ENCODE measurements at places on chromosomes 16 and 17. TPM values are rescaled to one million over a fixed set of nuclear protein-coding genes. Genes with fewer than 3 reads are reported as not detected.

GRCh38 chr17:37714897-37715296 is 30.0 kb downstream of the HNF1B start:
- H3K27ac ChIP-seq = no peak overlapping the region
- H3K4me3 ChIP-seq = no peak overlapping the region
- H3K27me3 ChIP-seq = no peaks in the 10 kb centered on the region
- DNase-seq = no peak

The KAT2A gene
- 53.3 TPM for total RNA-seq

DNA sequence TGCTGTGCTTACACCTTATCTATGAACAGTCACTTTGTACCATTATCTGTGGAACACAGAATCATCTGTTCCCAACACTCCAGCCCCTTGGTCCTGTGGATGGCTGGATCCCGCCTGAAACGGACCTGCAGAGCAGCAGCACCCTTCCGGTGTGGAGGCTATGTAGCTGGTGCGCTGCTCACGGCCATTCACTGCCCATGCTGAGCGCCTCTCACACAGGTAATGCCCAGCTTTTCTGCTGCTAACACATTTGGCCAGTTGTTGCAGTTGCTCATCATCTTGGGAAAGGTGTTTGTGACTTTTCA is 11.4 kb upstream of the PLK1 start:
- H3K36me3 ChIP-seq = peaks cover 66% of the 10 kb centered on the region
- no peak for DNase-seq
- H3K27ac ChIP-seq = no peak overlapping the region
- no peak overlapping the region for H3K4me3 ChIP-seq

DNA sequence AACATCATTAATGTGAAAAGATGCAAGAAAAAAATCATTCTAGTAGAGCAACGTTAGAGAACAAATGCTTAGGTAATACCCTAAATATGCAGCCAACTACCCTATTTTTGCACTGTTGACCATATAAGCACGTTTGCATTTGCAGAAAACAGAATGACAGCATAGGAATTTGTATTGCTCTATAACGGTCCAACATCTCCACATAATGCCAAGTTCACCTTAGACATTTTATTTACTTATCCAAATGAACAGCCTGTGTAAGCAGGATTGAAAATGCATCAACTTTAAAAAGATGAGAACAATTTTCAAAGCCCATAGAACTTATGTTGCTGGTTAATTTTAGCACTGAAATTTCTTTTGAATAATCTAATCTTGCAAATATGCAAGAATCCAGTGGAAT is 19.1 kb upstream of the RSL1D1 start:
- no peak overlapping the region for H3K27ac ChIP-seq
- H3K27me3 ChIP-seq = no peaks in the 10 kb centered on the region
- no peak for DNase-seq
- H3K4me3 ChIP-seq = no peak overlapping the region
- H3K36me3 ChIP-seq = peaks cover 10% of the 10 kb centered on the region

DNA sequence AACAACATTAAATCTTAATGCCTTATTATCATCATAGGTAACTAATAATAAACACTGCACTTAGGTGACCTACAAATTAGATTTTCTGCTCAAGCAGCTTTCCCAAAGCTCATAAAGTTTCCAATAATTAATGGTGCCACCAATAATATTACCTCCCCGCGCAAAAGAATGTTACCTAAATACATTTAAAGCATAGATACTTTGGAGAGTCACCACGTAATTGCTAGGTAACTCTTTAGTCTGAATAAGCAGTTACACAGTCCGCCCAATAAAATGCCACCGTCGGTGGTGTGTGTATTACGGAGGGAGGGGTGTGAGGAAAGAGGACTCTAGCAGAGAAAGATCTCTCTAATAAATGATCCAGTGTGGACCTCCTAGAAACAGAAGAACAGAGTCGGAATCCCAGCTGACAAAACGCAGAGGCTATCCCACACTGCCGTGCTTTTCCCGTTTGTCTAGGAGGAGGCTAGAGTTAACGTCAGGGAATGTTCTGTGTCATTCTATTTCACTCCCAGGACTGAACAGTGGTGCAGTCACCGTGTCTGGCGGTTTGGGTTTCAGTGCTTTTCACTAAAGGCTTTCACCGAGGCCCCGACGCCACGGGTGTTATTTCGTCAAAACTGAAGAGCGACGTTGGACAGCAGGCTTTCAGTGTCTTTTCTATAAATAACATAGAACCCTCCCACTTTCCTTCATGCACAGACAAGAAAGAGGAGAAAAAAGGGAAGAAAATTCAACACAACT is 630 bp downstream of the RNFT1 start:
- peaks cover 4% of the 10 kb centered on the region for H3K36me3 ChIP-seq
- peaks cover 21% of the 10 kb centered on the region for H3K4me1 ChIP-seq
- H3K27me3 ChIP-seq = no peaks in the 10 kb centered on the region
- peak overlapping the region; percentile 60 for H3K4me3 ChIP-seq

GRCh38 chr16:86038926-86039310 is 140.0 kb downstream of the IRF8 start:
- no peak overlapping the region for H3K27ac ChIP-seq
- H3K4me1 ChIP-seq = no peaks in the 10 kb centered on the region
- no peaks in the 10 kb centered on the region for H3K27me3 ChIP-seq
- no peaks in the 10 kb centered on the region for H3K36me3 ChIP-seq

The HS3ST2 gene
- not detected for total RNA-seq

DNA sequence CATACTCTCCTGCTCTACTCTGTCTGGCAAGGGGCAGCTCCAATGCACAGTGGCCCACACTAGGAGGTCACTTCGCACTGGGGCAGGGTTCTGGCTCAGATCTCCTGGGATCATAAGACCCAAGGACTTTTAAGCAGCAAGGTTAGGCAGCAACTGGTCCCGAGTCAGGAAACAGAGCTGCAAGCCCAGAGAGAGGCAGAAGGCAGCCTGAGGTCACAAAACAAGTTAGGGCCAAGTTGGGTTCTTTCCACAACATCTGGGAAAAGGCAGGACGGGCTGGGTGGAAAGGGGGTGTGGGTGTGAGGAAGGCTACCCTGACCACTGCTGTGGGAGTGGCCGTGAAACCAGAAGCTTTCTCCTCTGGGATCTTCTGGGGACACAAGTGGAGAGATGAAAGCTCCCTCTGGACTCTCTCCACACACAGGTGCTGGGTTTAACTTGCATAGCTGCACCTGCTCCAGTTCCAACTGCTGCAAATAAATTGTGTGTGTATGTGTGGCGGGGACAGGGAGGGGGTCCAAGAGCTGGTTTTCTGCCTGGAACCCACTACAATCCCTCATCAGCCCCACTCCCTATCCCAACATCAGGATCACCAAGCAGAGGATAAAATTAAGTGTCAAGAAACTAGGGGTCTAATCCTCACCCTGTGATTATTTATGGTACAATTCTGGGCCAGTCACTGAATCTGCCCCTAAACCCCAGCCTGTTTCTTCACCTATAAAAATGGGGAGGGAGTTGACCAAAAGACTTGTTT is 8.0 kb upstream of the TSPOAP1 start:
- peaks cover 74% of the 10 kb centered on the region for H3K4me1 ChIP-seq
- peak overlapping the region; percentile 98 for H3K4me3 ChIP-seq
- peak; percentile 49 for DNase-seq
- no peaks in the 10 kb centered on the region for H3K27me3 ChIP-seq
- peaks cover 6% of the 10 kb centered on the region for H3K36me3 ChIP-seq

The PIP4K2B gene
- 43.4 TPM for total RNA-seq

- H3K4me1 ChIP-seq = no peaks in the 10 kb centered on the region
- no peak overlapping the region for H3K4me3 ChIP-seq
- H3K27me3 ChIP-seq = no peaks in the 10 kb centered on the region
Measured at GRCh38 chr16:54140057-54140787, 146.4 kb downstream of the IRX3 start.

The NOXO1 gene
- 0.48 TPM for total RNA-seq

- H3K27ac ChIP-seq = no peak overlapping the region
- peak; percentile 5 for DNase-seq
- no peaks in the 10 kb centered on the region for H3K36me3 ChIP-seq
- no peak overlapping the region for H3K4me3 ChIP-seq
- H3K27me3 ChIP-seq = peaks cover 18% of the 10 kb centered on the region
Measured at GRCh38 chr17:55266051-55266957, 1.5 kb downstream of the HLF start.

- H3K4me3 ChIP-seq = no peak overlapping the region
- no peaks in the 10 kb centered on the region for H3K36me3 ChIP-seq
- no peaks in the 10 kb centered on the region for H3K27me3 ChIP-seq
- no peak overlapping the region for H3K27ac ChIP-seq
- H3K4me1 ChIP-seq = peaks cover 16% of the 10 kb centered on the region
- no peak for DNase-seq
Measured at GRCh38 chr17:17727111-17727659, 45.9 kb downstream of the RAI1 start.

DNA sequence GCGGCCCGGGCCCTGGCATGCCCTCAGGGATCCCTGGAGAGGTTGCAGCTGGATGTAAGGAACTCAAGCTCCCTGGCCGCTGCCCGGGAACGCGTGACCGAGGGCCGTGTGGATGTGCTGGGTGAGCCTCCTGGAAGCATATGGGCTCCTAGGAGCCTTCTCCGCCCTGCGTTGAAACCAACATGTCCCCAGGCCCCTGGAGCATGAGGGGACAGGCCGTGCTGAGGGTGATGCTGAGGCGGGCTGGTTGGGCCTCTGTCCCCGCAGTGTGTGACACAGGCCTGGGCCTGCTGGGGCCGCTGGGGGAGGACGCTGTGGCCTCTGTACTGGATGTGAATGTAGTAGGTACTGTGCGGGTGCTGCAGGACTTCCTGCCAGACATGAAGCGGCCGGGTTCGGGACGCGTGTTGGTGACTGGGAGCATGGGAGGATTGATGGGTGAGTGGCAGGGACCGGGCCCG is 5.7 kb upstream of the HSD17B1 start:
- H3K27me3 ChIP-seq = no peaks in the 10 kb centered on the region
- H3K36me3 ChIP-seq = no peaks in the 10 kb centered on the region
- H3K4me1 ChIP-seq = peaks cover 5% of the 10 kb centered on the region

DNA sequence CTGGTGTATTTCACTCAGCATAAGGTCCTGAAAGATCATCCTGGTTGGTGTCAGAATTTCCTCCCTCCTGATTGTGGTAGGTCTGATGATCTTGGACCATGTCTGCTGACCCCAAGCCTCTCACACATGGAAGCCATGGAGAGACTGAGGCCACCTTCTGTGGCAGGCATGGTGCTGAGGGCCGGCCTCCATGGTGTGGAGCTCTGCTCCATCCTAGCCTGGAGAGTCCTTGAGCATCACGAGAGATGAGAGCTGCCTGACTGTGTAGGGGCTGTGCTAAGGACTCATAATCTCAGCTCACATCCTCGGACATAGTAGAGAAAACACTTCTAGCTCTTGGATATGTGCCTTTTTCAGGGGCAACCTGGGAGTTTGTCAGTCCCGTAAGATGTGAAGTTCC is 40.6 kb downstream of the MPRIP start:
- peaks cover 6% of the 10 kb centered on the region for H3K4me1 ChIP-seq
- H3K27me3 ChIP-seq = no peaks in the 10 kb centered on the region
- H3K27ac ChIP-seq = no peak overlapping the region
- peaks cover 4% of the 10 kb centered on the region for H3K36me3 ChIP-seq
- no peak overlapping the region for H3K4me3 ChIP-seq

GRCh38 chr17:81440511-81441244 is 45.4 kb downstream of the BAHCC1 start:
- H3K27me3 ChIP-seq = no peaks in the 10 kb centered on the region
- H3K4me1 ChIP-seq = no peaks in the 10 kb centered on the region
- no peak overlapping the region for H3K4me3 ChIP-seq
- DNase-seq = no peak
- H3K27ac ChIP-seq = no peak overlapping the region

GRCh38 chr16:85573696-85574641 is 39.2 kb upstream of the GSE1 start:
- peaks cover 5% of the 10 kb centered on the region for H3K36me3 ChIP-seq
- H3K4me3 ChIP-seq = no peak overlapping the region
- no peaks in the 10 kb centered on the region for H3K27me3 ChIP-seq
- H3K27ac ChIP-seq = peak overlapping the region; percentile 49
- peaks cover 50% of the 10 kb centered on the region for H3K4me1 ChIP-seq

DNA sequence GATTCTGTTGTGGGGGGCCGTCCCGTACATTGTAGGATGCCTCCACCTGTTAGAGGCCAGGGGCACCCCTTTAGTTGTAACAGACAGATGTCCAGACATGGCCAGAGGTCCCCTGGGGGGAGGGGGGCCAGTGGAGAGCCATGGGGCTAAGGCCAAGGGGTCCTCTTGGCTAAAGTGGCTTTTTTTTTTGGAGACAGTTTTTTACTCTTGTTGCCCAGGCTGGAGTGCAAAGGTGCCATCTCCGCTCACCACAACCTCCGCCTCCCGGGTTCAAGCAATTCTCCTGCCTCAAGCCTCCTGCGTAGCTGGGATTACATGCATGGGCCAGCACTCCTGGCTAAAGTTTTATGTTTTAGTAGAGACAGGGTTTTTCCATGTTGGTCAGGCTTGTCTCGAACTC is 229.0 kb downstream of the CPPED1 start:
- H3K4me3 ChIP-seq = no peak overlapping the region
- DNase-seq = no peak
- no peaks in the 10 kb centered on the region for H3K4me1 ChIP-seq
- H3K27ac ChIP-seq = no peak overlapping the region
- no peaks in the 10 kb centered on the region for H3K36me3 ChIP-seq

The KCNAB3 gene
- total RNA-seq = 5.6 TPM

DNA sequence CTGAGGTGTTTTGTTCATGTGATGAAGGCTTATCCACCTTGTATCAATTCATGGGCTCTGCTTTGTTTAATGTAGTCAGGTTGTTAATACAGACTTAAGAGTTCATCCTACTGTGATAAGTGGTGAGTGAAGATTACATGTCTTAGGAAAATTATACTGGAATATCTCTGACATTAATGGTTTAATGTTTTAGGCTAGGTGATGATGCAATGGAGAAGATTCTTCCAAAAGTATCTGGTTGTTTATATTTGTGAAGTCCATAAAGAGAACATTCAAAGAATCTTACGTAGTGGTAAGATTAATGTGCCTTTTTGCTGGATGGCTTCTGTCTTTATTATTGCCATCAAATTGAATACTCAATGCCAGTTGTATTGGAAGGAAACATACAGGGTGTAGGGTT is 236.4 kb downstream of the BCAS3 start:
- no peak for DNase-seq
- H3K36me3 ChIP-seq = no peaks in the 10 kb centered on the region
- H3K4me3 ChIP-seq = no peak overlapping the region
- no peak overlapping the region for H3K27ac ChIP-seq

GRCh38 chr16:29974291-29975133 is 844 bp downstream of the TAOK2 start:
- H3K4me3 ChIP-seq = peak overlapping the region; percentile 96
- H3K27ac ChIP-seq = peak overlapping the region; percentile 71
- H3K36me3 ChIP-seq = peaks cover 16% of the 10 kb centered on the region
- no peaks in the 10 kb centered on the region for H3K27me3 ChIP-seq

Measured in CD8-positive, alpha-beta memory T cell (primary cell).